AG08396 (cell line): ENCODE measurements at places on chromosomes 6 and 20.

DNA sequence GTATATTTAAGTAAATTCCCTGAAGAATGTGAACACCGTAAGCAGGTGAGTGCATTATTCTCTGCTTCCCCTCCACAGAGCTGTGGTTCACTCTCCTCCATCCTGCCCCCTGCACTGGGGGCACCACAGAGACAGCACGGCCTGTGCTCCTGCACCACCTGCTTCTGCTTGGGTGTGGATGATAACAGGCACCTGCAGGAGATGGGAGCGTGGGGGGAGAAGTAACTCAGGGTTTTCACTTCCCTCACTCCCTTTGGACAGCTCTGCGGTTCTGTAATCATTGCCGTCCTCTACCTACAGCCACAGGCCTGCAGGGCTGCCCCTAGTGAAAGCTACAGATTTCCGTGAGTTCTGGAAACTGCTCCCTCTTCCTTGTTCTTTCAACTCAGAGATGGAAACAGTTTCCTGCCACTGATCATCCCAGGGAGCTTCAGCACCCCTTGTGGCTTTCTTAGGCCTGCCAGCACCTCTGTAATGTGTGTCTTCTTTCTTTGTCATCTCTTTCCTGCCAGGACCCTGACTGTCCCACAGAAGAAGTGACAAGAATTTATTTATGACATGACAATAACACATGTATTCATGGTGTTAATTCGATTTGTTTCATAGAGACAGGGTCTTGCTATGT lies 21.3 kb upstream of the MICB start:
- no peak for DNase-seq

DNA sequence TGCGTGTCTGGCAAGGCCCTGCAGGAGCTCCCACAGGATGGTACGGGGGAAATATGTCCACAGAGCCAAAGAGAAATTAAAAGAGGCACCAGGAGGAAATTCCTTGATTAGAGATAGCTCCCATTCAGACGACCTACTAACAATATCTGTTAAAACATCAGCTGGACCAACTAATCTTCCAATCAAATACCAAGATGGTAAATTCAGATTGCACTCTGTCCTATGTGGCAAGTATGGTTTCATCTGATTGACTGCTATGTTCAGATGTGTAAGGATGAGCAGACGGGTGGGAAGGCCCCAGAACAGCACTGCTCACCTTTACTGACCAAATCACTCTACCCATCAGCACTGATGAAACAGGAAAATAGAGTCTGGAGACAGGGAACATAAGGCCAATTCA lies 19.5 kb downstream of the BPIFA2 start:
- DNase-seq = no peak

- no peak for DNase-seq
Measured at GRCh38 chr6:15945593-15946159, 183.2 kb upstream of the MYLIP start.

DNA sequence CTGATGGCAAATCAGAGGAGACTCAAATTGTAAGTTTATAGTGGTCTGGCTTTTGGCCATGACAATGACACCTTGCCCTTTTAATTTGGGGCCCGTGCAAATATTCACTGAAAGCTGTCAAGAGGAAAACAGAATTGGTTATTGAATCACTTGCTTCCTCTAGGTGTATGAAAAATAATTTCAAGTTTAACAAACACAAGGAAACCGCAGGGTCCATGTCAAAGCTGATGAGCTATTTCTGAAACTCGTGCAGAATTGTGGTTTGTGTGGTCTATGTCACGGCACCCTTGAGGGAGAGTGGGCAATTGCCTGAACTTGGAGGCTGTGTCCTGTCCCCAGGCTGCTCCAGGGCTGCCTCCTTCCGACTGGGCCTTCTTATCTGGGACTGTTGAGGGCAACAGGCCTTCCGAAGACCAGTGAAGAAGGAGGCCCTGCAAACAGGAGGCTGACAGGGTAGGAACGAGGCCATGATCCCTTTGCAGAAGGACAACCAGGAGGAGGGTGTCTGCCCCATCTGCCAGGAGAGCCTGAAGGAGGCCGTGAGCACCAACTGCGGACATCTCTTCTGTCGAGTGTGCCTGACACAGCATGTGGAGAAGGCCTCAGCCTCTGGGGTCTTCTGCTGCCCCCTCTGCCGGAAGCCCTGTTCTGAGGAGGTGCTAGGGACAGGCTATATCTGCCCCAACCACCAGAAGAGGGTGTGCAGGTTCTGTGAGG lies 788 bp downstream of the TRIM40 start:
- DNase-seq = no peak

GRCh38 chr6:170393807-170394399 lies 87.3 kb downstream of the FAM120B start:
- no peak for DNase-seq

DNA sequence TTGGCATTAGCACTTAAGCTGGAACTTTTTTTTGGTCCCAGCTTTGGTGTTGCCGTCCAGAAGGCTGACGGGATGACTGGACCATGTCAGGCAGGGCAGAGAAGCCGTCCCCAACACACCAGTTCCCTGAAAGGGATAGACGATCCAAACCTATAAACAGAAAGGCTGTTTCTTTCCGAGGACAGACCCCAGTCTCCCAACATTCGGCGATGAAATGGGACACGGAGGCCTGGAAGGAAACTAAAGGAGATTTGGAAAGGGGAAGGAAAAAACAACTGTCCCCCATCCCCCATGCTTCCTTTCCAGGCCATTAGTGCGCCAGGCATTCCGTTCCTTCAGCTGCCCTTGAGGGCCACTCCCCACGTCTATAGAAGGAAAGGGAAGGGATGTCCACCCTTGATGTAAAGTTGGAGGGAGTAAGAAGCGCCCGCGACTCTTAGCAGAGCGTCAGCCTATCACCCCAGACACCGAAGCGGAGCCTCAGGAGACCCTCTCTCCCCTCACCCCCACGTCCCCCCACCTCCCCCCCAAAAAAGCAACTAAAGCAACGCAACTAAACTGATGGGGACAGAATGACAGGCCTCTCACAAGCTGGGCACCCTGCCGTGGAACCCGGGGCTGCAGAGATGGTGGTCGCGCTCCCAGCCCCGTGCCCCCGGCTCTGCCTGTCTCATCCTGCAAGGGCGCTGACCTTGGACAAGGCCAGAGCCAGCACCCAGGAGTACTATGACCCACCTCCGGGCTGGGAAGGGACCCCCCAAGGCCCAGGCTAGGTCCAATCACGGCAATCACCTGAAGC lies 638 bp downstream of the BLCAP start:
- DNase-seq = peak; percentile 59

DNA sequence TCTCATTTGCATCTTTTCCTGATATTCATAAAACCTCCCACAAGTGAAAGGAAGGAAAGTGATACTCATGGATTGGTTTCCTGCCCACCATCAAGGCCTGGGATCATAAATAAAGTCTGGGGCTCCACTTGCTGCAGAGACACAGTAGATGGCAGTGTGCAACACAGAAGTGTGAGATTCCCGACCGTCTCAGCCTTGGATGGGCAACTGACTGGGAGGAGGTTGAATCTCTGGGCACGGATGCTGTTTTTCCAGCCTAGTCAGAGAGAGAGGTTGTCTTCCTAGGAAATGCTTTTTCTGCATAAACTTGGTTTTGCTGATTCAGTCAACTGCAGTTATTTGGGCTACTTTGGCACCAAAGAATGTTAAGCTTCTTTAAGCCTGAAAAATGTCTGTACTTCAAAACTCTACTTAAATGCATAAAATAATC lies 9.9 kb upstream of the RFPL4B start:
- peak; percentile 71 for DNase-seq

- DNase-seq = no peak
Measured at GRCh38 chr6:132548746-132549463, 3.6 kb upstream of the TAAR8 start.

- DNase-seq = no peak
Measured at GRCh38 chr20:50336661-50337060, 146.0 kb downstream of the CEBPB start.

GRCh38 chr6:34028691-34029360 lies 117.1 kb downstream of the GRM4 start:
- DNase-seq = no peak

- no peak for DNase-seq
Measured at GRCh38 chr6:167049275-167049674, 50.1 kb downstream of the CEP43 start.

DNA sequence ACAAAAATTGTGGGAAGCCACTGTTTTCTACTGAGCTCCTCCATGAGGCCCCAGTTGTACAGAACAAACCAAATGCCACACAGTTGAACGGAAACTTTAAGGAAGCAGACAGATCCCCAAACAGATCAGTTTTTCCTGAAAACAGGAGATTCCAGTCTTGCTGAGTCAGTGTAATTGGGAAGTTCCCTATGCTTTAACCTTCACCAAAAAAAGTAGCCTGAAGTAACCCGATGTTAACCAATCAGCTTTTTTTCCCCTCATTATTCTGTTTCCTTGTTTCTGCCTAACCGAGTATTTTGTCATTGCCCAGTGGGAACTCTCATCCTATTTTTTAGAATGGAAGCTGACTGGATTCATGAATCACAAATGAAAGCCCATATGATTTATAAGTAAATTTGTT lies 36.7 kb downstream of the MARCKS start:
- DNase-seq = no peak

DNA sequence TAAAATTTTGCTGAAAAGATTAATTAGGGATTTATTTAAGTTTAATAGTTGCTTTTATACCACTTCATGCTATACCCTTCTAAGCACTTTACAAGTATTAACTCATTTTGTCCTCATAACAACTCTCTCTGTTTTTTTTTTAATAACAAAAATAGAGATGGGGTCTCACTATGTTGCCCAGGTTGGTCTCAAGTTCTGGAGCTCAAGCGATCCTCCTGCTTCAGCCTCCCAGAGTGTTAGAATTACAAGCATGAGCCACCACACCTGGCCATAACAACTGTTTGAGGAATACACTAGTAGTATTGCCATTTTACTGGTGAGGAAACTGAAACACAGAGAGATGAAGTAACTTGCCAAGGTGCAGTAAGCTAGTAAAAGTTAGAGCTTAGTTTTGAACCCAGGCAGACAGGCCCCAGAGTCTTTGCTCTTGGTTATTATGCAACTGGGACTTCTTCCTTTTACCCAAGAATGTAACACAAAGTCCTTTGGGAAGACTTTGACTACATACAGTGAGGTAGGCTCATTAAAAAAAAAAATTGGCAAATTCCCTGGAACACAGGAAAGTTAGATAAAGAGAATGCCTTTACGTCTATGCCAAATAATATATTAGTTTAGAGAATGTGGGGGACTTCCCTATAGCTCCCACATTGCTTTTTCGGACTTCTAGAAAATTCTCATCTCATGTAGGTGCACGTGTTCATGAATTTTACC lies 11.4 kb downstream of the ANKS1A start:
- no peak for DNase-seq

- DNase-seq = no peak
Measured at GRCh38 chr6:54860739-54861138, 14.2 kb downstream of the FAM83B start.

DNA sequence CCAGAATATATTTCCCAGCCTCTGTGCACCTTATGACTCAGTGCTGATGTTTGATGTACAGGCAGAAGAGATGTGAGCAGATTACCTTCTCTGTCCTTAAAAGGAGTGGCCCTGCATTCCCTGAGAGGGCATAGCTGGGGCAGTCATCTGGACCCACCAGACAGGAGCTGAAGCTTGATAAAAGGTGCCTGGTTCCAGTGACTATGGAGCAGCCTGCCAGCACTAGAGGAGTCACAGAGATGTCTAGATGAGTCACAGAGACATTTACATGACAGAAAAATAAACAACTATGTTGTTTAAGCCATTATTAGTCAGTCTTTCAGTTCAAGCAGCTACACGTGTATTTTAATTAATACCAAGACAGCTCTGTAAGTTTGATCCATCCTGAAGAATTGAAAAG lies 237.1 kb upstream of the MOCS1 start:
- DNase-seq = no peak

DNA sequence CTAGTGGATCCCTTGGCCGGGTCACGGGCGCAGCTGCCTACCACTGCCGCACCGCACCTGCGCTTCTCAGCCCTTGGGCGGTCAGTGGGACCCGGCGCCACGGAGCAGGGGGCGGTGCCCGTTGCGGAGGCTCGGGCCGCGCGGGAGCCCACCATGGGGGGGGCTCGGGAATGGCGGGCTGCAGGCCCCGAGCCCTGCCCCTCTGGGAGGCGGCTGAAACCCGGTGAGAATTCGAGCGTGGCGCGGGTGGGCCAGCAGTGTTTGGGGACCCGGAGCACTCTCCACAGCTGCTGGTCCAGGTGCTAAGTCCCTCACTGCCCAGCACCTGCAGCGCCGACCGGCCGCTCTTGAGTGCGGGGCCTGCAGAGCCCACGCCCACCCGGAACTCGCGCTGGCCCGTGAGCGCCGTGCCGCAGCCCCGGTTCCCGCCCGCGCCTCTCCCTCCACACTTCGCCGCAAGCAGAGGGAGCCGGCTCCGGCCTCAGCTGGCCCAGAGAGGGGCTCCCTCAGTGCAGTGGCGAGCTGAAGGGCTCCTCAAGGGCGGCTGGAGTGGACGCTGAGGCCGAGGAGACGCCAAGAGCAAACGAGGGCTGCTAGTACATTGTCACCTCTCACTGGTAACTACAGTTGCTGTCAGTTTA lies 120.5 kb upstream of the TMEM170B start:
- no peak for DNase-seq

GRCh38 chr6:26401987-26402658 lies at the start of gene BTN3A1:
BTN3A1 (plus strand) TSS chr6:26402275; CDS start chr6:26405564, 3,289 bp downstream.
- peak; percentile 69 for DNase-seq

DNA sequence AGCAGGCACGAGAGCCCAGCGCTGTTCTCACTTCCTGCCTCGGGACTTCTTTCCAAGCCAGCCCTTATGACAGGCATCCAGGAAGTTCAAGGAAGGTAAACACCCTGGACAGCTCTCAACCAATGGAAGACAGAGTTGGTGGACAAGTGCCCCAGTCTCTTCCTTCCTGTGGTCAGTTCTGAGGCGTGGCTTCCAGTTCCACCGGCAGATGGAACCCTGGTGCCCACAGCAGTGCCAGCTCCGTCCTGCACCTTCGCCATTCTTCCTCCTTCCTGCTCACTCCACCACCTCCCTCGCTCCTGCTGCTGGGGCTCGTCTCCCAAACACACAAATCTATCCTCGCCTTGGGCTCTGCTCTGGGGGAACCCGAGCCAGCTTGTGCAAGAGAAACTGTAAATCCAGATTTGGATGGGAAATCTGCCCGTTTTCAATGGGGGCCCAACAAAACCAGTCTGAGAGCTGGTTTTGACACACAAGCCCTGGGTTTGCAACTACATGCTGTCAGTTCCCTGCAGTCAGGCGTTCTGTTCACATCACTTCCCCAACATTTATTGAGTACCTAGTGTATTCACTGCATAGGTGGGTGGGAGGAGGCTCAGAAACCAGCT lies 162.7 kb downstream of the GRM4 start:
- DNase-seq = peak; percentile 53

- DNase-seq = no peak
Measured at GRCh38 chr20:13219327-13220193, 1.5 kb upstream of the ISM1 start.
